NK-92 treated with Interleukin-12 subunit alpha and Interleukin-12 subunit beta, amount 100 ng/mL, for 24 hours (cell line): ENCODE measurements at places on chromosomes 3 and 15.

- no peak for DNase-seq
Observed at GRCh38 chr3:78970656-78971055, 797.1 kb downstream of the ROBO1 start.

- no peak for DNase-seq
Observed at GRCh38 chr15:39687965-39688364, 94.7 kb downstream of the FSIP1 start.

DNA sequence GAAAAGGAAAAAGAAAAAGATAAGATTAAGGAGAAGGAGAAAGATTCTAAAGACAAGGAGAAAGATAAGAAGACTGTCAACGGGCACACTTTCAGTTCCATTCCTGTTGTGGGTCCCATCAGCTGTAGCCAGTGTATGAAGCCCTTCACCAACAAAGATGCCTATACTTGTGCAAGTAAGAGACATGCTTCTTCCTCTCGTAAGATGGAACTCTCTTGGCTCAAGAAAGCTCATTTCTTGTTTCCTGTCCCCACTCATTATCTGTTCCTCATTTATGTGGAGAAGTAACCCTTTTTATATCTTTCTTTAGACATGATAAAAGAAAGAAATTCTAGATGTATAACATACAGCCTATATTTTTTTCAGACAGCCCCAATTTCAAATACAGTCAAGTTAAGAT is 101.4 kb downstream of the KLHL25 start:
- DNase-seq = no peak

- no peak for DNase-seq
Observed at GRCh38 chr15:55327387-55327786, 8.4 kb downstream of the PIGB start.

DNA sequence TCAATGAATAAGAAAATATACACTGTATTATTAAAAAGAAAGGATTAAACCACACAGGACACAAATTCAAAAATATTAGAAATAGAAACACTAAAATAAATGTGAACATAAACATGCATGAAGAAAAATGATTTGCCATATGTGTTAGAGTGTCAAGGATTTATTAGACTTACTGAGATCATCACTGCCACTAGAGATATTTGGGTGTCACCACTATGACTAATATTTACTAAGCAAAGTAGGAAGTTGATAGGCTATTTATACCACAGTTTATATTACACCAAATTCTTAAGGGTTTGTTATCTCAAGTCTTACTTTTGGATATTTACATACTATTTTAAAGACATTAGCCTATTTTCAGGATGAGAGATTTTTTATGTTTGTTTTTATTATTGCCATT is 575.0 kb upstream of the SGO1 start:
- DNase-seq = no peak

GRCh38 chr15:99341786-99342185 is 90.5 kb downstream of the LRRC28 start:
- DNase-seq = no peak

GRCh38 chr3:172580680-172581401 is 57.6 kb upstream of the TNFSF10 start:
- DNase-seq = no peak

- DNase-seq = no peak
Observed at GRCh38 chr3:66465587-66465986, 35.2 kb downstream of the LRIG1 start.

- no peak for DNase-seq
Observed at GRCh38 chr3:43615133-43615532, 6.7 kb downstream of the ANO10 start.

GRCh38 chr3:188944108-188944507 is 227.7 kb upstream of the TPRG1 start:
- DNase-seq = no peak

DNA sequence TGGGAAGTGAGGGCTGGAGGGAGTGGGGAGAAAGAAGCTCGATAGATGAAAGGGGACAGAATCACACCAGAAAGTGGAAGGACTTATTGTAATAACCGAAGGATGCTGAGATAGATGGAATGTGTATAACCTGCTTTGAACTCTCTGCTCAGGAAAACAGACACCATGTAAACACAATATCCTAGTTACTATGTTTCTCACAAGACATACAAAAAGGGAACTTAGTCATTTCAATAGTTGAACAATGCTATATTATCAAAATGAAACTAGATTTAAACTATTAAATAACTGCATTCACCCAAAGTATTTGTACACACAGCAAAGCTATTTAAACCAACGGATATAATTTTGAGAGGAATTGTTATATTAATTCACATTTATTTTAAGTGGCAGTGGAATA is 108.3 kb upstream of the GADL1 start:
- DNase-seq = no peak

- no peak for DNase-seq
Observed at GRCh38 chr15:25249236-25250010, 189.4 kb downstream of the UBE3A start.

GRCh38 chr3:135229018-135229495 is 434.0 kb downstream of the EPHB1 start:
- no peak for DNase-seq

DNA sequence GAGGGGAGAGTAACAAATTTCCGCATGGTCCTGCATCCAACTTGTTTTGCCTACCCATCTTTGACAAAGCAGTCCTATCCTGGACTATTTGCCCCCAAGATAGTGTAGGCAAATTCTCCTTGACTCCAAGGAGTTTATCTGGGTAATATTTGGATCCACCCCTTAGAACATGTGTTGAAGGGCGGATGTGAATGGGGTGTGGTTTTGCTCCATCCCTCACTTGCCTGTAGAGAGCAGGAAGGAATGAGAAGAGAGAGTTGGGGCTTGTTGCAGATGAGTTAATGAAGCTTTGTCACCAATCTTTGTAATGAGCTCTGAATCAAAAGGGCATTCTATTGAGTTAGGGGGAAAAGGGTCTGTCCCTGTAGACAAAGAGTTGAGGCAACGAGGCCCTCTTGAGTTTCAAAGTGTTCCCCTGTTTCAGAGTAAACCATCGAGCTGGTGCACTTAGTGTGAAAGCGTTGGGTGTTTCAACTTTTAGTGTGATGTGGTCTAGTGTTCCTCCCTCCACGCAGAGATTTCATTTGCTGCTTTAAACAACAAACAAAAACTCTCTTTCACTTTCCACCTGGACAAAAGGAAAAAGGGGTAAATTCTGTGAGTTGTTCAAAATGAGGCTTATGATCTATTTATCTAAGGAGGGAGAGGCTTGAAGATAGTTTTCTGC is 42.2 kb upstream of the PPARG start:
- DNase-seq = no peak

GRCh38 chr3:13683772-13684171 is 134.8 kb downstream of the FBLN2 start:
- no peak for DNase-seq

- no peak for DNase-seq
Observed at GRCh38 chr15:33021806-33022389, 172.6 kb downstream of the FMN1 start.

GRCh38 chr3:107987036-107987939 is 103.5 kb downstream of the CD47 start:
- DNase-seq = no peak

DNA sequence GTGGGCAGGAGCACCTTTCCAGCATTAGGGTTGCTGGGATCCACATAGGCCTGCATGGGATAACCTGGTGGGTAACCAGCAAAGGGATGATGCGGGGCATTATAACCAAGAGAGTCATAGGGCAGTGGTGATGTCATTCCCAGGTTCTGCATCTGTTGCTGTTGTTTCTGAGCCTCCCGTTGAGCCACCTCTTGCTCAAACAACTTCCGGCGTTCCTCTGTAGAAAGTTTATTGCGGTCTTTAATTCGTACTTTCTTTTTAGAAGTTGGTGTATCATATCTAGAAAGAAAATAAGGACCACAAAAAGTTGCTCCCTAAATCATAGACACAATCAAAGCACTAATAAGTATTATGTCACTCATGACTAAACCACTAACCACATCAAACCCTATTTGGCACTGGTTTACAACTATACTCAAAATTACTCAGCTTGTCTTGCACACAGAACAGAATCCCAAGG is 77.8 kb downstream of the NBEAL2 start:
- no peak for DNase-seq

DNA sequence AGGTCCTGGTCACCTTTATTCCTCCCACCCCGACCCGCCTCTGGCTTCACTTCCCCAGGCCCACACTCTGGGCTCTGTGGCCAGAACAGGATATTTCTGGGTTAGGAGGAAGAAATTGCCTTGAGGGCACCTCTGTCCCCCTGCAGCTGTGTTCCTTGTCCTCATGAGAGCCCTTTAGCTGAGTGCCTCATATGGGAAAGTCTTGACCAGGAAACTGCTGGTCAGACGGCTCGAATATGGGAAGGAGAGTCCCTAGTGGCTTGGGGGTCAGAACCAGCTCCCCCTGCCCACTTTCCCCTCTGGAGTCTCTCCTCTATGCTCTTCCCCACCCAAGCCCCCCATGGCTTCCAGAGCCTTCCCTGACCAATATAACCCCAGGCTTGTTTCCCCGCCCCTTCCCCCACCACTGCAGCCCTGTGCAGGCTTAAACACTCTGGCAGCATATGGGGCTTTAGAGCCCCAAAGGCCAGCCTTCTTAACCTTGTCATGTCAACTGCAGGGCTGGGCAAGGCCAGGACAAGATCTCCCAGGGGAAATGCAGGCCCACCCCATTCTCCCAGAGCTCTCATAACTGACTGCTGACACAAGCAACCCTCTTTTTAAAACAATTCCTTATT is 36.4 kb downstream of the SEC22C start:
- DNase-seq = no peak

- no peak for DNase-seq
Observed at GRCh38 chr15:48283396-48284145, 47.7 kb upstream of the DUT start.

DNA sequence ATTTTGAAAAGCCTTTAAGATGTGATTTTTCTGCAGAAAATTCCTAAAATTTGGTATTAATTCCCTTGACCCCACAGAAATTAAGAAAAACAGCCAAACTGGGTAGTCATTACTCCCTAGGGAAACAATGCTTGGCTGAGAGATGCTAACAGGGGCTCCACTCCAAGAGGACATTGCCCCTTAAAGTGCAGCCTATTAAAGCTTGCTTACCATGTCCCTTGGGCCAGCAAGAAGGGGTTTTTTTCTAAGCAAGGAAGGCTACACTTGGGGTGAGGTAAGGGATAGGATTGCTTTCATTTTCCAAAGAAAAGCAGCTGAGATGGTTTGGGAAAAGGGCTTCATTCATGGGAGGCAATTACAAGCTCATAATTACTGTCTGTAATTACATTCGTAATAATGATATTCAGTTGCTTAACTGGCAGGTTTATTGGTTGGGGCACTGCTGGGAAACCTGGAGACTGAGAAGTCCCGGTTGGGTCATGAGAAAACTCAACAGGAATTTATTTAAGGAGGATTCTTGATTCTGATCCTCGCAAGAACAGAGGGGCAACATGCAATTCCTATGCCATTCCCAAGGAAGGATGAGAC is 247.5 kb downstream of the NR1D2 start:
- DNase-seq = no peak

GRCh38 chr3:127911421-127911931 is 3.6 kb upstream of the KBTBD12 start:
- no peak for DNase-seq

DNA sequence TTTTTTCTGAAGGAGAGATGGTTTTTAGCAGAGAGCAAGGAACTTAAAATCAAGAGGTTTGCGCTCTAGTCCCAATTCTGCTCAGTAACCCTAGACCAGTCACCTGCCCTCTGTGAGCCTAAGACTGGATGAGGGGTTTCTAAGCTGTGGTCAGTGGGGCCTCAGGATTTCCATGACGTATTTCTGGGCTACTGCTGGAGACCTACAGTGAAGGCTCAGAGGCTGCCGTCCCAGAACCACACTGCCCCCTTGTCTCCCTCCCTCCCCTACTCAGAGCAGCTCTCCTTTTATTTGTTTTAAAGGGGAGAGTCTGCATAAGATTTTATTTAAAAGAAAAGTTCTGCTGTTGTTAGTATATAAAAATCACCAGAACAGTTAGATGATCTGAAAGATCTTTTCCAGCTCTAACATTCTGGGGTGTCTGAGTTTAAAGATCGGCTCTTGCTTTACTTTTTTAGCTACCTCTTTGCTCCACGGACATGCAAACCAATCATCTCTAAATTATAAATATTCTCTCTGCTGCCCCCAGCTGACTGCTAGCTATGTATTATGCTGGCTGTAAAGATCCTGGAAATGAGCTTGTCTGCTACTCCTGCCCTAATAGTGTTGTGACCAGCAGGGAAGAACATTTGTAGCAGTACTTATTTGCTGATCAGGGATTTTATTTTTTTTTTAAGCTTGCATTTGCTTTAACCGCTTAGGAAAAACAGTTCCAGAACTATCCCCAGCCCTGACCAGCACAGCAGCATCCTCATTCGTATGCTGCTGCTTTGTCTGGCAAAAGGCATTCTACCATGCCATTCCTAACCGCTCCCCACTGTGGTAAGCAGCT is 28.6 kb upstream of the NDUFB4 start:
- no peak for DNase-seq

DNA sequence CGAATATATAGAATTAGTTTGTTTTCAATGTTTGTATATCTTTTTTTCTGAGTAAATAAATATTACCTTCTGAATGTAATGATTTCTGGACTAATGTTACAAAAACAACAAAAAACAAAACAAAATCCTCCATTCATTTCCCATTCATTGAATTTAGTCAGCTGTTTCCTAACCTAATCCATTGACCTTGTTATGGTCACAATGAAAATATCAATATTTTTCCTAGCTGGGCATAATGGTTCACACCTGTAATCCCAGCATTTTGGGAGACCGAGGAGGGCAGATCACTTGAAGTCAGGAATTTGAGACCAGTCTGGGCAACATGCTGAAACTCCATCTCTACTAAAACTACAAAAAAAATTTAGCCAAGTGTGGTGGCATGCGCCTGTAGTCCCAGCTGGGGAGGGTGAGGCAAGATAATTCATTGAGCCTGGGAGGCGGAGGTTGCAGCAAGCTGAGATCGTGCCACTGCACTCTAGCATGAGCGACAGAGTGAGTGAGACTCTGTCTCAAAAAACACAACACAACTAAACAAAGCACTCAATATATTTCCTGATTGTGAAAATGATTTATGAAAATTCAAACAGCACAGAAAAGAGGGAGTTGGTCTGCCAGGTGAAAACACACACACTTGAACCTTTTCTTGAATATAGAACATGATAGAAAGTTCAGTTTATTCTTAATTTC is 23.0 kb upstream of the PLSCR4 start:
- DNase-seq = no peak
